Right ventricle myocardium inferior (tissue), 1 donor: ENCODE measurements at places on chromosomes 1 and 21. TPM values are rescaled to one million over a fixed set of nuclear protein-coding genes. Genes with fewer than 3 reads are reported as not detected.

The KCNK1 gene
- 25.4 TPM for total RNA-seq

- DNase-seq = no peak
Measured at GRCh38 chr1:148353461-148354283, 129.4 kb downstream of the PPIAL4G start.

- no peak for DNase-seq
Measured at GRCh38 chr1:244945109-244945671, 80.8 kb upstream of the HNRNPU start.

DNA sequence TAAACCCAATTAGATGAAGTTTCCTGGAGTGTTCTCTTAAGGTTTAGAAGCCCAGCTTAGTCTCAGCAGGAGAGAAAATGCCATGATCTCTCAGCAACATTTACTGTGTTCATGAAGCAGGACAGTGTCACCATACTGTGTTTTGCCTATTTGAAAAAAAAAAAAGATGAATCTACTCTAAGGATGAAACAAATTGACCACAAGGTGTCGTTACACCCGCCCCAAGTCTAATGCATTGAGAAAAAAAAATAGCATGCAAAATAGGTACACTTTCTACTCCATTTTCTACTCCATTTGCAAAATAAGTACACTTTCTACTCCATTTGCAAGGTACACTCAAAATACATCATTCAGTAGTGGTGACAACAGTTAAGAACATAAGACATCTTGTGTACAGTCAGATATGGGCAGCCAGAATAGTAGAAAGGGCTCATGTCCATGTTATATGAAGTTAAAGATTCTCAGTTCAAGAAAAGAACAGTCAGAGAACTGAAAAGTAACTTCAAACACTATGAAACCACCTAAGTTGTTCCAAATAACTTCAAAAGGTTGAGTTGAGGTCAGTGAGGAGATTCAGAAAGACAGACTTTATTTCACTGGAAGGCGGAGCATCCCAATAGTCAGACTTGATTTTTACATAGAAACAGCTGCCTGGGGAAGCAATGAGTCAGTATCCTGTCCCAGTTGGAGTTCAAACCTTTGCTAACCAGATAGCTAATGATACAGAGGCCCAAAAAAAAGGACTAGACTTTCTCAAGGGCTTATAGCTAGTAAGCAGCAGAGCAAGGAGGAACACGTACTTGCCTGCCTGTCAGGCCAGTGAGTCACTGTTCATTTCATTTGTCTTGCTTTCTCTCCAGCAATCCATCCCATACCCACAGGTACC, 13.3 kb downstream of the PLPPR5 start:
- DNase-seq = no peak

DNA sequence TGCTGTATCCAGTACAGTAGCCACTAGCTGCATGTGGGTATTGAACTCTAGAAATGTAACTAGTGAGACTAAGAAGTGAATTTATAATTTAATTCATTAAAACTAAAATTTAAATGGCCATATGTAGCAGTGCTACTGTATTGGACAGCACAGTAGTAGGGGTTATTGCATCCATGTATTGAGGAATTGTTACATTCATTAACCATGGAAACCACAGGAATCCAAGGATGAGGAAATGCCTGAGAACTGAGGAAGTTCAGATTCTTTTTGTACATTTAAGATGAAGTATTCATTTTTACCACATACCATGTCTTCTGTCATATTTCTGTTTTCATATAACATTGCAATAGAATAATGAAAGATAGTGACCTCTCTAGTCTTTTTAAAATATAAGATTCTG, 2.6 kb downstream of the MTF2 start:
- DNase-seq = no peak

The COG2 gene
- total RNA-seq = 28.1 TPM

DNA sequence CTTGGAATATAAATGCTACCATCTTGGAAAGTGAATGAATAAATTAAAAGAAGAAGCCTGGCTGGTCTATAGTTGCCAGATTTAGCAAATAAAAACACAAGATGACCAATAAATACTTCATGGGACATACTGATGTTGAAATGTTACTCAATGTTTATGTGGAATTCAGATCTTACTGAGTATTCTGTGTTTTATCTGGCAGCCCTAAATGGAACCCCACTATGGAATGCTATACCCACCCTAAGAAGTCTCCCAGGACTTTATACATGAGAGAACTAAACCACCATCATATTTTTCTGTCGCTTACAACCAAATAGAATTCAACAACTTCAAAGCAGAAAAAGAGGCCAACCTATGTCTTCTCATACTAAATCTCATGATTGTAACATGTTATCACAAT, 177.6 kb upstream of the HMCN1 start:
- no peak for DNase-seq

The RHOU gene
- 5.4 TPM for total RNA-seq

DNA sequence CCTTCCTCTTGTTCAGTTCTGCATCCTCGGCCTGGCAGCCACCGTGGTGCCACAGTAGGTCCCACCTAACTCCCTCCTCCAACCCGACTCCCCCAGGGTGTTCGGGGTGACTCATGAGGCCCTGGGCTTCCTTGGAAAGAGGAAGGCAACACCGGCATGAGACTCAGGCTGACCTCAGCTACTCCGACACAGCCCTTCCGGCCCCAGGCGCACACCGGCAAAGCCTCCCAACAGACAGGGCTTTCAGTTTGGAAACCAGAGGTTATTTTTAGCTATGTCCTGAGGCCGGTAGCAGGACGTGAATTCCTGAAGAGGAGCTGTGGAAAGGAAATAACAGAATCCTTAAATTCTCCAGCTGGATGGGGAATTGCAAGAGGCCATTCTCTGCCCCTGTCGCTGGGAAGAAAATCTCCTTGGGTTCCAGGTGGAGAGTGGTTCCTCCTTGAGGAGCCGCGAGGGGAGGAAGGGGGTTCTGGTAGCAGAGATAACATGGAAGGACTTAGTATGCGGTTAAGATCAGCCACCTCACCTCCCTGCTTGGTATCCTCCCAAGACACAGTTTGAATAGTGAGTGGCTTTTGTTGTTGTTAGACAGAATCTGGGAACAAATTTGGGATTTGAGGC, 24.4 kb downstream of the PLXNA2 start:
- peak; percentile 81 for DNase-seq

The NUP210L gene
- total RNA-seq = 0.30 TPM

DNA sequence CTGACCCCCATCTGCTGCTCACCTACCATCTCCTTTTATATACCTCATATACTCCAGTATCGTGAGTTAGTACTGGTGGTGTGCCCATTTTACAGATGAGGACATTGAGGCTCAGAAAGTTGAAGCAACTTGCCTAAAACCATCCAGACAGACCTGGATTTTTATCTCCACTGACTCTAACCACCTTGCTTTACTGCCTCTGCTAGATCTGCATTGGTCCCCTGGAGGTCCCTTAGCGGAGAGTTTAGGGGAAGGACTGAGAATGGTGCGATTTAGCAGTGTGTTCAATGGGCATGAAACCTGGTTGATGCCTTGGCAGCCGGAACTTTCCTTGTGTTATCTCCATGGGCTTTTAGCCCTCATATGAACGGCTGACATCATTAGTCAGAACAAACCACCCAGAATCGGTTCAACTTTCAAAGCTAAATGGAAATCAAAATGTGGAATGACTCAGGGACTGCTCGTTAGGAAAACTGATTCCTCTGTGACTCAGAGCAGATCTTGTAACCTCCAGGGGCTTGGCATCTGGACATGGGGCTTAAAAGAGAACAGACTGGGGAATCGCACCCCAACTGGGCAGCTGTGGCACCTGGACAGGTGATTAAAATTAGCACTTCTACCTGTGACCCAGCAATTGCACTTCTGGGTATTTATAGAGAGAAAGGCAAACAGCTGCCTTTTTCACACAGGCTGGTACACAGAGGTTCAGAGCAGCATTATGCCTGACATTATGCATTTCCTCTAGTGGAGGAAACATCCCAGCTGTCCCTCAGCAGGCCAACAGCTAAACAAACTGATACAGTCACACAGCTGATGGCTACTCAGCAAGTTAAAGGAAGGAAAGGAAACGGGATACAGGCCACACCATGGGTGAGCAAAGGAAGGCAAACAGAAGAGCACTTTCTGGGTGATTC, 25.3 kb downstream of the TMEM51 start:
- no peak for DNase-seq

DNA sequence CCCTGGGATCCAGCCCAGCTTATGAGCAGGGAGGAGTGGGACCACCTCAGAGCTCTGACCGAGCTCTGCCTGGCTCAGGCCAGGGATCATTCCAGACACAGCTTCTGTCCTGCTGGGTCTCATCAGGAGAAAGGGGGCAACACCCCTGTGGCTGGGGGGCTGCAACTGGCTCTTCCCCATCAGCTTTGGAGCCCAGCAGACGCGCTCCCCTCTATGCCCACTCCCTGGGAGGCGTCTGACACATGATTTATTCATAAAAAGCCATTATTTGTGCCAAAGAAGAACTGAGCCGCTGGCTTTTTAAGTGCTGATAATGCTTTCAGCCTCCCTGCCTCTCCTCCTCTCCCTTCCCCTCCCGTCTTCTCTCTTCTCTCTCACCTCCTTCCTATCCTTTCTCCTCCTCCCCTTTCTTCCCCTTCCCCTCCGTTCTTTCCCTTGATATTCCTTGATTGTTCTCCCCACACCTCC, 25.0 kb downstream of the FOXO6 start:
- DNase-seq = no peak

GRCh38 chr1:223835754-223836153, 10.0 kb downstream of the TP53BP2 start:
- no peak for DNase-seq

DNA sequence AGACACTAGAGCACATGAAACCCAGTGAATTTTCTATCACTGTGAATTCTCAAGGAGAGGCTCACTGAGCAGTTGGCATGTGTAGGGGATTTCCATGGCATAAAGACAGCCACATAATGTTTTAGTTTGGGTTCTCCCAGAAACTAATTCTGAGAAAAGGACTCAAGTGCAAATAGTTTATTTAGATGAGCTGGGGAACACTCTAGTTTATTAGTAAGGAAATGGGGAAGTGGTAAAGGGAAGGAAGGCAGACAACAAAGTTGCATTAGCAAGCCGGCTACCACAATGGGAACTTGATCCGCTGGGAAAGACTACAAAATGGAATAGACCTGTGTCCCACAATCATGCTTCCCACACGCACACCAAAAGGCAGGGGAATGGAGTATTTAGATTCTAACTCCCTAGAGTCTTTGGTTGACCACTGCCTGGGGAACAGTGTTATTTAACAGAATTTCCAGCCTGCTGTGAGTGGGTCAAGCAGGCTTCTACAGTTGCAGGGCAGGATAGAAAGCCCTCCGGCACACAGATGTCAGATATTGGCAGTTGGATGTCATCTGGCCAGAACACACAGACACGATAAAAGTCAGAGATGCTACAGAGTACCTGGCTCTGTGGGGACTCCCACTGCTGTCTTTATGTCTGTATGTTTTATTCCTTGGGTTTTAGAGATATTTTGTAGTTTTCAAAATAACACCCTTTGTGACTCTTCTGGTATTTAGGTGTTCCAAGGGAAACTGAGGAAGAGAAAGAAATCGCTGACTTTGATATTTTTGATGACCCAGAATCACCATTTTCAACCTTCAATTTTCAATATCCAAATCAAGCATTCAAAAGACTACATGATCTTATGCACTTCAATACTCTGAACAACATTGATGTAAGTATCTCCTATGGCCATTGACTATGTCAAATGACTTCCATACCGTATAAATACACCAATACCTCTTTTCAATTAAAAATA, 150.1 kb downstream of the PLA2G4A start:
- DNase-seq = no peak

- no peak for DNase-seq
Measured at GRCh38 chr1:41875487-41875886, 43.2 kb downstream of the HIVEP3 start.

DNA sequence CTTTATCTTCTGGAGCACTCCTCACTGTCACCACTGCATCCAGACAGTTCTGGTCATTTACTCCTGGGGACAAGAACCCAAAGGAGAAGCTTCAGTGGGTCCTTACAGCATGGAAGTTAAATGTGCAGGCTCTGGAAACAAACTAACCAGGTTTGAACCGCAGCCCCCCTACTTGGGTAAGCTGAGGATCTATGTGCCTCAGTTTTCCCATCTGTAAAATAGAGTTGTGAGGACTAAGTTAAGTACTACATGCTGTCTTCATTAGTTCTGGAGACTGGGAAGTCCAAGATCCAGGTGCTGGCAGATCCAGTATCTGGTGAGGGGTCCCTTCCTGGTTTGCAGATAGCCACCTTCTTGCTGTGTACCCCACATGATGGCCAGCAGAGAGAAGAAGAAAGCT, 8.0 kb upstream of the ATP1A2 start:
- DNase-seq = no peak

- DNase-seq = no peak
Measured at GRCh38 chr1:18312961-18313360, 167.8 kb upstream of the KLHDC7A start.

DNA sequence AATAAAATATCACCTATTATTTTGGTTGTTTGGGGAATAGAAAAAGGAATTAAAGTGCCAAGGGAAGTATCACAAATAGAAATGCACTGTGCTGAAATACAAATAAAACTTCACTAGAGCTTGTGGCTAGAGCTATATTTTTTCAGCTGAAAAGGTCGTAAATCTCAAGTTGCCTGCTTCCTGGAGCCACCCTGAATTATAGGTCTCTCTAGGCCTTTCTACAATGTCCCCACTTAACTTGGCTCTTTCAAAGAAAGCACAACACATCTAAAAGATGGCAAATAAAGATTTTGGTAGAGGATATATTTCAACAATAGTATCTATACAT, 5.0 kb upstream of the RNF2 start:
- DNase-seq = no peak

GRCh38 chr1:99849744-99850458, at the start of gene AGL:
TSS of gene AGL (plus strand) at chr1:99850361. CDS start at chr1:99851043, 682 bp downstream.
- peak; percentile 93 for DNase-seq

- DNase-seq = no peak
Measured at GRCh38 chr1:172350856-172351255, 69.6 kb upstream of the C1orf105 start.

DNA sequence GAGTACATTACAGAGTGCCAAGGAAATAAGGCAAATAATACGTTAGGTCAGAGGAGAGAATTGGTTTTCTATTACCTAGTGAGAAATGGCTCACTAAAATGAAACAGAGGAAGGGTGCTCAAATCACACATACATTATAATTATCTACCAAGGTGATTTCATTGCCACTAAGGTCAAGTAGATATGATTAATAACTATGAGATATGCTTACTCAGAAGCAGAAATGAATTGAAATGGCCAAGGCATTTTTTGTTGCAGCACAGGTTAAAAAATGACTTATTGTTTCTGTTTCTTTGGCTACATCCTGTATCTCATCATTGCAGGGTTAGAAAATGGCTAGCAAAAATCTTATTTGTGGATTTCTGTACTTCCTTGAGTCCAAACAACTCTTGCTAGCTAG, 154.5 kb upstream of the GORAB start:
- DNase-seq = no peak

The CFHR5 gene
- not detected for total RNA-seq

- no peak for DNase-seq
Measured at GRCh38 chr1:29515170-29515955, 279.0 kb downstream of the PTPRU start.

The GON4L gene
- 19.3 TPM for total RNA-seq

The OR2T33 gene
- total RNA-seq = not detected

The RIMKLA gene
- 7.5 TPM for total RNA-seq

The PLA2G2D gene
- total RNA-seq = not detected
